Stimulated activated CD4-positive, alpha-beta T cell treated with anti-CD3 and anti-CD28 coated beads, Interleukin-4, amount 100 ng/mL, for 4 hours (primary cell): ENCODE measurements at places on chromosomes 5 and 9.

GRCh38 chr5:108801301-108801700 lies 53.6 kb downstream of the FER start:
- DNase-seq: no peak

DNA sequence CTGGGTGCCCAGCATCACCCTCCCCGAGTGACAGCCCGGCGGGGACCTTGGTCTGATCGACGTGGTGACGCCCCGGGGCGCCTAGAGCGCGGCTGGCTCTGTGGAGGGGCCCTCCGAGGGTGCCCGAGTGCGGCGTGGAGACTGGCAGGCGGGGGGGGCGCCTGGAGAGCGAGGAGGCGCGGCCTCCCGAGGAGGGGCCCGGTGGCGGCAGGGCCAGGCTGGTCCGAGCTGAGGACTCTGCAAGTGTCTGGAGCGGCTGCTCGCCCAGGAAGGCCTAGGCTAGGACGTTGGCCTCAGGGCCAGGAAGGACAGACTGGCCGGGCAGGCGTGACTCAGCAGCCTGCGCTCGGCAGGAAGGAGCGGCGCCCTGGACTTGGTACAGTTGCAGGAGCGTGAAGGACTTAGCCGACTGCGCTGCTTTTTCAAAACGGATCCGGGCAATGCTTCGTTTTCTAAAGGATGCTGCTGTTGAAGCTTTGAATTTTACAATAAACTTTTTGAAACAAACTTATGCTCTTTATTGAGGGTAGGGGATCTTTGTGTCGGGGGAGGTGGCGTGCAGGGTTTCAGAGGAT lies 1.3 kb downstream of the GADD45G start:
- peak; percentile 16 for DNase-seq

DNA sequence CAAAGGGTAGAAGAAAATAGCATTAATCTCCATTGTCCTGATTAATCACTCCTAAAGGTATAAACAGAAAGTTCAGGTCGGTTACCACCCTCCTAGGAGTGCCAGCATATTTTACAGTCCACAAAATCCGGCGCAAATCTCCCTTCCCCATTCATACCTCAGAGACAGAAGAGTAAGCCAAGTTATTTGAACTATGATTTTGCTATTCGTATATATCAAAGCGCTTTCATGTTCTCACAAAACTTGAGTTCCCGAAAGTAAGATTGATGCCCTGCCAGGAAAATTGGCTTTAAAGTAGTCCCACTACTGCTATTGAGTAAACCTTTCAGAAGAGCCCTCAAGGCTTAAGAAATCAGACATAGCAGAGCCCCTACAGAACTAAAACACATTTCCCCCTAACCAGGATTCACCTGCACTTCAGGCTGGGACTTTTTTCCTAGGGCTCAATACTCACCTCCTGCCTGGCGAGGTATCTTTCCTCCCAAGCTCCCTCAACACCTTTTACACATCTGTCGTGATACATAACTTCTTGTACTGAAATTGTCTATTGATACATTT lies 21.8 kb upstream of the TRIM36 start:
- DNase-seq: no peak

- DNase-seq: no peak
Measured at GRCh38 chr9:83538890-83539238, 663 bp upstream of the FRMD3 start.

DNA sequence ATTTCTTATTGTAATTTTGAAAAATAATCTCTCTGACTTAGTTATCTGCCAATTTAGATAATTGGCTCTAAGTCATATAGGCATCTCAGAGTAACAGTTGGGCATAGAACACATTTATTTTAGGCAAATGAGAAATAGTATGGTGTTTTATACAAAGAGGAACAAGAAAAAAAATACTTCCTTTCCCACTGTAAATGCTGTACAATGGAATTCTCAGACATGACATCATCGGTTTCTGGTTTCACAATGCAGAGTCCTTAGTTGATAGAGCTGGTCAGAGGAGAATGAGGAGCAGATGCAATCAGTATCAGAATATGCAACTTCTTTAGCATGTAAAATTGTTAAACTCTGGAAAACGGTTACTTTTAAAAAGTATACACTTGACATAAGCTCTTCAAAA lies 49.4 kb downstream of the PLK2 start:
- no peak for DNase-seq

DNA sequence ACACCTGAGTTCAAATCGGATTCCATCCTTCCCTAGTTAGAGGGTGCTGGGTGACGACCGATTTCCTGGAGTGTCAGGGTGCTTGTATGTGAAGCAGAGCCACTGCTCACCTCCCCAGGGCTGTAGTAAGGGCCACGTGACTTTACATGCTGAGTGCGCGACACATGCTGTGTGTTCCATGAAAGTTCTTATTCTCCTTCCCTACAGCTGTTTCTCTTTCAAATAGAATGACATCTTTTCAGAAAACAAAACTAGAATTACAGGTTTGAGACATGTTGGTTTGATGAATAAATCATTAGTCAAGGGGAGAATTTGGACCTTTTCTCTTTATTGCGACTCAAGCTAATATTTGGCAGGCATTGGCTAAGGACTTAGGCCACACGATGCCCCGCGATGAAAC lies 113.1 kb downstream of the JMY start:
- no peak for DNase-seq

DNA sequence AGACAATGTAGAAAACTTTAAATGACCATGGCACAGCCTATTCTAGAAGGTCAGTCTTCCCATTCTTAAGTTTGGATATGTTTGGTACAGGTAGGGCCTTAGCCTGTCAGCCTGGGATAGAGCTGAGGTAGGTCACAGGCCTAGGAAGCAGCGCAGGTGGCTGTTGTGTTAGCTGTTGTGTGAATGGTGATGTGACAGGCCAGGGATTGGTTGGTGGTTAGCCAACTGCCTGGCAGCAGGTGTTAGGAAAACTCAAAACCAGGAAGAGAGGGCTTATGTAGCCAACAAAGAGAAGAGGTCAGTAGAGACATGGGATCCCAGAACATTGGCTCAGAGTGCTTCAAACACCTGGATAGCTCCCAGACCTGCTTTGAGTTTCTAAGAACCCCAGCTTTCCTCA lies 84.2 kb downstream of the FBXO38 start:
- no peak for DNase-seq

DNA sequence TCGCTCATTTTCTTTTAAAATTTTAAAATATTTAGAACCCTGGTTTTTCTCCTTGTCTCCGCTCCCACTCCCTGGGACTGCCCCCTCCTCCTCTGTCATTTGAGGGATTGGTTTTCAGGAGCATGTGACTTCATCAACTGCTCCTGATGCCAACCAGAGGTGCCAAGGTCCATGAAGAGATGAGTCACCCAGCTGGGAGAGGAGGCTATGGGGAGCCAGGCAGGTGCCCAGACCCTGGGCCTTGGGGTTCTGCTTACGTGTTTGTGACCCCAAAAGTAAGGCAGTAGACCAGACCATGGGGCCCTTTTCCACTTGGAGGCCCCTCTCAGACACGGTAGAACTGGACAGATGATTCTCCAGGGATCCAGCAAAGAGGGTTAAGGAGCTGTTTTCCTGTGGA lies 167.0 kb downstream of the FGF18 start:
- DNase-seq: no peak

DNA sequence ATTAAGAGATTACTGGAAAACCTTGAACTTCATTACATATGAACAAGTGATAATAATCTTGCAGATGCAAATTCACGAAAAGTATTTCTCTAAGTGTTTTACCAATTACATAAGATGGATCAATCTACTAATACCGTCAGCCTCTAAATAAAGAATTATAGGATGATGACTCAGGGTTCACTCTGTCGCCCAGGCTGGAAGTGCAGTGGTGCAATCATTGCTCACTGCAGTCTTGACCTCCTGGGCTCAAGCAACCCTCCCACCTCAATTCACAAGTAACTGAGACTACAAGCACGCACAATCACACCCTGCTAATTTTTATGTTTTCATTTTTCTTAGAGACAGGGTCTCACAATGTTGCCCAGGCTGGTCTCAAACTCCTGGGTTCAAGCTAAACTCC lies 56.1 kb downstream of the CHD1 start:
- no peak for DNase-seq

DNA sequence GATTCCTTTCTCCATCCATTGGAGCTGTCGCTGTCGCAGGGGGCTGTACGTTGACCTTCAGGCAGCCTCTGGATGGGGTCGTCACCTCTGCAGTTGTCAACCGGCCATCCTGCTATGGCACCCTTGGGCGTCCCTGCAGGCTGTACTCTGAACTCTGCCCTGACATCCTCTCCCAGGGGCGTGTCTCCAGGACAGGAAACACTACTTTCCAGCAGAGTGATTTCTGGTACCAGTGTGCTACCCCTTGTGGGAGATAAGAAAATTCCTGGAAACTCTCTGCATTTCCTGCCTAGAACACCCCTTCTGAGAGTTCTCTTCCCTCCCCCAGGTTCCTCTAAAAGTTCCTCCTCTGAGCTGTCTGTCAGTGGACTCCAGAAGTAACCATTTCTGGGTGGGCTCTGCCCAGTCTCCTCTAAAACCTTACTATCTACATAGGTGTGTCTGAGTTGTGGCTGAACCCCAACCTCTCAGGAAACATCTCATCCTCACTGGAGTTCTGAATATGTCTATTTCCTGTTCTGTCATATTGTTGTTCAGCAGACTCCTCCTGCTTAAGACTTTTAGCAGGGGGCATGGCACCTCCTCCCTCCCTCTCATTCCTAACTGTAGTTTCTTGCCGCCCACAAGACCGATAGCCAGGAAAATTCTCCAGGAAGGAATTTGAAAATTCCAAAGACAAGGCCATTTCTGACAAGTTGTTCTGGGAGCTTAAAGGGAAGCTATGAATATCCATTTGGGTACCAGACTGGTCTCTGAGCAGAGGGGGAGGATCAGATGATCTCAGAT lies 145.3 kb upstream of the RASEF start:
- DNase-seq: no peak

DNA sequence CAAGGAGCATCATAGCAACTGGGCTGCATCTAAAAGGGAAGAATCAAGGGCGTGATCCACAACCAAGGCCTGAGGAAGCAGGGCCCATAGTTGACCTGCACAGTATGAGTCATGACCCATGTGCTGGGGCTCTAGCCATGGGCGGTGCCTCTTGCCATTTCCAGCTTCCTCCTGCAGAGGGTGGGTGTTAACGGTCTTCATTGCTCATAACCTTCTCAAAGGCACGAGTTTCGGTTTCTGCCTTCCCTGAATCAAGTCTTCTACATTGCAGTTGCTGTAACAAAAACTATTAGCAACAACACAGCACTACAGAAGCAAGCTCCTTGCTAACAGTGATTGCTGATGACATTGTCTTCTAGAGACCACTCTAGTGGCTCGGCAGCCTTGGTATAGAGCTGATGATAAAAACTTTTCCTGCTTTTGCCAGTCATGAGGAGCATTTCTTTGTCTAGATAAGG lies 66.9 kb downstream of the CTSL start:
- peak; percentile 42 for DNase-seq

GRCh38 chr9:126856326-126856877 lies 4.0 kb upstream of the ZBTB34 start:
- DNase-seq: no peak

GRCh38 chr5:72234265-72234700 lies 85.8 kb downstream of the MRPS27 start:
- peak; percentile 15 for DNase-seq

DNA sequence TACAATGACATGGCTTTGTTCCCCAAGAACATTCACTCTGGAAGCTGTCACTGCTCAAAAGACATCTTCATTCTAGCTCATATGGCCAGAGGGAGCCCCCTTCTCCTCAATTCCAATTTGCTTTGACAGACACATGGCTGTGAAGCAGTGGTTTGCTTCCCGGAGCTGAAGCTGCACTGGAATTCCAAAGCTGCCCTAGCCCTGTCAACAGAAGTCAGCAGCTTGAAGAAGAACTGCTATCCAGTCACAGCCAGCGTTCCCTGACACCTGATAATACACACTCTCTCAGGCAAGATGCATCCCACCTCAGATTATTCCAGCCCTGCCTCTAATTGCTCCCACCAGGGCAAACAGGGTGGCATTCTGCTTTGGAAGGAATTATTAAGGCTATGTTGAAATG lies 93.7 kb downstream of the SEMA5A start:
- no peak for DNase-seq

DNA sequence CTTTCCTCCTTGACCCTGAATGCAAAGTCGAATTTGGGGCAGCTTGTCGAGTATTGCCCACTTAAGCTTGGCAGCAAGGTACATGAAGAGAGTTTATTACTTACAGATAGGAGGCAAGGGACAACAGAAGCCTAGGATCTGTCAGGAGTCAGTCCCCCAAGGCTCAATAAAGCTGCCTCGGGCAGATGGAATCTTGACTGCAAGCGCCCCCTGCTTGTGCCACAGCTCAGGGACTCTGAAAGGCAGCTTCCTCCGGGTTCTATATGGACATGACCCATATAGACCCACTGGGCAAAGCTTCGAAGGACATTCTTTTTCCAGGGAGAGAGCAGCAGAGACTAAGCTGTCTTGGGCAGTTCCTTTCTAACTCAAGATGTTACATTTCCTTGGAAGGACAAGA lies 971.5 kb downstream of the EFNA5 start:
- DNase-seq: no peak

- no peak for DNase-seq
Measured at GRCh38 chr9:115207003-115207836, 89.3 kb upstream of the TNC start.
